Urinary bladder (tissue), 4 donors: ENCODE measurements at places on chromosomes 12 and 14.

DNA sequence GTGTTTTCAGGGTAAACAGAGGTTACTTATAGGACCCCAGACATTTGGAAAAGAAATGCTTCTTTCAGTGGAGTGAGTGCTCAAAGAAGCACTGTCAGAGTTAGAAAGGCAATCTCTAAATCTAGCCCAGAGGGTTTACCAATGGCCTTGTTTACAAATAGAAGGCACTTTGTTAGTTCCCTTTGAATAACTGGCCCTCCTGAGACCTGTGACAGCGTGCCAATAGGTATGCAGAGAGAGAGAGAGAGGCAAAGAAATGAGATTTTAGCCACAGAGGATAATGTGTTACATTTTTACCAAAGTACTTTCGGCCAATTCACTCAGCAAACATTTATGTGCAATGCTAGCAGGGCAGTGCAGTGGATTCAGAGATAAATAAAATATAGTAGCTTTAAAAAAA is 41.9 kb downstream of the TPH2 start:
- DNase-seq, result no peak

GRCh38 chr12:57242691-57243454 is 8.1 kb downstream of the STAC3 start:
- DNase-seq, result no peak

GRCh38 chr14:75660238-75660629 is 442 bp downstream of the ERG28 start:
- no peak for DNase-seq

DNA sequence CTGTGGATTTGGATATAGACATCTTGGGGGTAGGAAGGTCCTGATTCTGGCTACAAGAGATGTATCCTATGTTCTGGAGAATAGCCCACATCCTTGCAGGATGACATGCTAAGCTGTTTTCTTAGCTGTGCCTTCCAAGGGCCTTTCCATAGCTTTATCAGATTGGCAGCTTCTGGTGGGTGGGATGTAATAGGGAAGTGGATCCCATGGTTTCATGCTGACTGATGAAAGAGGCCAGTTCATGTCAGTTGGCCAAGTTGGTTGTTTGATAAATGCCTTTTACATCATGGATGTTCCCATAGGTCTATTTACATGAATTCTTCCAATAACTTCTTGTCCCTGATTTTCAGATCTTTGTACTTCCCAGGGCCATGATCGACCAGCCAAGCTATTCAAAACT is 169.1 kb upstream of the RMST start:
- DNase-seq, result no peak

GRCh38 chr12:47885566-47885965 is 19.2 kb downstream of the VDR start:
- no peak for DNase-seq

DNA sequence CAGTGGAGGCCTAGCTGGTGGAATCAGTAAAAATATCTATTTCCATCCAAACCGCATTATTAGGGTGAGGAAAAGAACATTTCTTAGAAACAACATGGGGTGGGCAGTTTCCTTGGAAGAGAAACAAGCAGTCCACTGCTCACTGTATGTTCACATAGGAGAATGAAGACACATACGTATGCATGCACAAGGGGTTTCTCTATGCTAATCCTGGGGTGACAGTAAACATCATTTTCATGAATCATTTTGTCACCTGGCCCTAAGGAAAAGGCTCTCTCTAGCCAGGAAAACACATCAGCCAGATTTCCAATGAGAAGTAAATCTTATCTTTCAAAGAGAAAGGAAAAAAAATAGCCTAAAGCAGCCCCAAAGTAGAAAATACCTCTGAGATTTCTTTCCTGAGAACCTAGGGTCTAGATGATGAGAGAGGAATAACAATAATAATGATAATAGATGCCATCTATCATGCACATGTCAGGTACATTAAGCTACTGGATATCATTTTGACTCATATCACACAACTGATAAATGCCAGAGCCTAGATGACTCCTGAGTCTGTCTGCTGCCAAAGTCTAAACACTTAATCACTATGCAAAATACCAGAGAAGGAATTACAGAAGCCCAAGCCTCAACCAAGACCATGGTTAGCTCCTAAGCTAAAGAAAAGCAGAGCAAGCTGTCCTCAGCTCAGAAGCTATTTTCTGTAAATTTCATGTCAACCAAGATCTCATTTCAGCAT is 520.5 kb upstream of the TMPO start:
- DNase-seq, result no peak

- no peak for DNase-seq
Measured at GRCh38 chr12:109102491-109102890, 5.1 kb downstream of the UNG start.

- DNase-seq, result no peak
Measured at GRCh38 chr14:91098591-91098990, 15.3 kb upstream of the DGLUCY start.

DNA sequence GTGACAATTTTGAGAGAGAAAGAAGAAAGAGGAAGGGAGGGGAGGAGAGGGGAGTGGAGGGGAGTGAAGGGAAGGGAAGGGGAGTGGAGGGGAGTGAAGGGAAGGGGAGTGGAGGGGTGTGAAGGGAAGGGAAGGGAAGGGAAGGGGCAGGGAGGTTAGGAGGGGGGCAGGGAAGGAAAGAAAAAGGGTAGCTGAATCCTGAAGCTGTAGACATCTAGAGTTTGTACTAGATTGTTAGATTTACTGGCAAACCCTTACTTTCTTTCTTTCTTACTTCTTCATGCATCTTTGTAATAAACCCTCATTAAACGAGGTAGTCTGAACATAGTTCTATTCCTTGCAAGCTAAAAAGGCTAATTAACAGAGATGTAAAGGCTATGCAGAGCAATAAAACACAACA is 378.0 kb downstream of the MDGA2 start:
- DNase-seq, result no peak

DNA sequence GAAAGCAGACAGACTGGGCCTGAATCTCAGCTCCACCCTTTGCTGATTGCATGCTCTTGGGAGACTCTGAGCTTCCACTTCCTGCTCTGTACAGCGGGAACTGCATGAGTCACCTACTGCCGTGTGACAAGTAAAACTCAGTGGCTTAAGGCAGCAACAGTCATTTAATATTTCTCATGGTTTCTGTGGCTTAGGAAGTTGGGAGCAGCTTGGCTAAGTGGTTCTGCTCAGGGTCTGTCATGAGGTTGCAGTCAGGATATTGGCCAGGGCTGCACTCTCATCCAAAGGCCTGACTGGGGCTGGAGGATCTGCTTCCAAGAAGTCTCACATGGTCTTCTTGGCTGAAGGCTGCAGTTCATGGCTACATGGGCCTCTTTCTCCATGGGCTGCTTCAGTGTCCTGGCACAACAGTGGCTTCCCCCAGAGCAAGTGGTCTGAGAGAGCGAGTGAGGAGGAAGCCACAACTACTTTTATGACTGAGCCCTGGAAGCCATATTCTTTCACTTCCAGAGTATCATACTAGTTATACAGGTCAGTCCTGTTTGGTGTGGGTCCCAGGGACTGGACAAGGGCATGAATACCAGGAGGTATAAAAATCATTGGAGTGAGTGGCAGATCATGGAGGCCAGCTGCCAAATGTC is 49.7 kb downstream of the FAM222A start:
- no peak for DNase-seq

DNA sequence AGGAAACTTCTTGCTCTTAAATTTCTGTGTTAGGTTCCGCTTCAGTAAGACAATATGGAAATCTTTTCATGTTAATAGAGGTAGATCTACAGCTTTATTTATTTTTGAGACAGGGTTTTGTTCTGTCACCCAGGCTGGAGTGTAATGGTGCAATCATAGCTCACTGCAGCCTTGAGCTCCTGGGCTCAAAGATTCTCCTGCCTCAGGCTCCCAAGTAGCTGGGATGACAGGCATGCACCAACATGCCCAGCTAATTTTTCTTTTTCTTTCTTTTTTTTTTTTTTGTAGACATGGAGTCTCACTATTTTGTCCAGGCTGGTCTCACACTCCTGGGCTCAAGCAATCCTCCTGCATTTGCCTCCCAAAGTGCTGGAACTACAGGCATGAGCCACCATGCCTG is 70.1 kb downstream of the DAO start:
- DNase-seq, result no peak

DNA sequence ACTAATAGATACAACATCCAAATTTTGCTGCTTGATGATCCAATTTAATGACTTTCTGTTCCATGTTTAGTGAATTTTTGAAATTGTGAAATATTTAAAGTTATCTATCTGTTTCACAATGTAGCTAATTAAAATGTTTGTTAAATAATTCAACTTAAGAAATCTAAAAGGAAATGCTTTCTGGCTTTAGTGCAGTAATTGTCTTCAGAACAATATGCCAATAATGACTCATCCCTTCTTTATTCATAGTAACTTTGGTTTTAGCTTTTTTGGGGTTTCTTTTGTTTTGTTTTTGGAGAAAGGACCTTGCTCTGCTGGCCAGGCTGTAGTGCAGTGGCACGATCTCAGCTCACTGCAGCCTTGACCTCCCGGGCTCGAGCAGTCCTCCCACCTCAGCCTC is 479.2 kb upstream of the RGS6 start:
- no peak for DNase-seq

GRCh38 chr12:65948320-65949008 is 124.2 kb downstream of the HMGA2 start:
- DNase-seq, result peak; percentile 77

- DNase-seq, result no peak
Measured at GRCh38 chr12:105977652-105978051, 161.1 kb downstream of the NUAK1 start.

GRCh38 chr12:19979584-19979983 is 388.8 kb upstream of the PDE3A start:
- DNase-seq, result no peak

DNA sequence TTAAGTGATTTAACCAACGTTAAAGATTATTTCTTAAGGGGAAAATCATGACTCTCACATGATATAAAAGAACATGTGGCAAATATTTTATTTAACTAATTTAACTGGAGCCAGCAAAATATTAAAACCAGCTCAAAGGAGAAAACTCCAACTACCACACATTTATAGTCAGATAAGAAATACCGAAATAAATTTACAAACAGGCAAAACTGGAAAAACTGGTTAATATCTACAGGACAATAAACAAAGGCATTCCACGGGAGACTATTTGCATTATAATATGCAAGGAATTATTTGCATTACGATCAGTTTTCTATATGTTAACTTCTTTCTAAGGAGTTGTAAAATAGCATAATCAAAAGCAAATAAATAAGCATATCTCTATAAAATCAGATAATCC is 13.8 kb upstream of the BCL2L14 start:
- DNase-seq, result no peak

DNA sequence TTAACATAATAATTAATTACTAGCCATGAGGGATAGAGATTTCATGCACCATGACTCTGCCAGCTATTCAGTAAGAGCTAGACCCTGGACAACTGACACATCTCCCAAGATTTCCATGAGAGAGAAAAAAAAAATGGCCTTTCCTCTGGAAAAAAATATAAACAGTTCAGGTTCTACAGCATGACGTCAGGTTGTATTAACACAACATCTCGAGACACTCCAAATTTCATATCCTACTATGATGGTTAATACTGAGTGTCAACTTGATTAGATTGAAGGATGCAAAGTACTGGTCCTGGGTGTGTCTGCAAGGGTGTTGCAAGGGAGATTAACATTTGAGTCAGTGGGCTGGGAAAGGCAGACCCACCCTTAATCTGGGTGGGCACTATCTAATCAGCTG is 11.1 kb downstream of the DBX2 start:
- no peak for DNase-seq

DNA sequence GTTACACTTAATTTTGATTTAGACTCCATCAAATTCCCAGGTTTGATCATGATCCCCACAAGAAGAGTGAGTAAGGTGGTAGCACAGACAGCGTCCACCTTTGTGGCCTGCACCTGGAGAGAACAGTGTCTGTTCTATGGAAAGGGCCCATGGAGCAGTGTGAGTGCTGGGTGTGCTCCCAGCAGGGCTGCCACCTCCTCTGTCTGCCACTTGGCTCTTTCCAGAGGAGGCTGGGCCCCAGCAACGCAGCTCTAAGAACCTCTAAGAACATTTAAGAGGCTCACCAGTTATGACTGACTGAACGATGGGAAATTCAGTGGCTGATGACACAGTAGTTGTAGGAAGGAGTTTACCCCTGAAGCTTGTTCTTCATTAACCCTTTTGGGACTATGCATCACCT is 17.3 kb downstream of the VDR start:
- no peak for DNase-seq

DNA sequence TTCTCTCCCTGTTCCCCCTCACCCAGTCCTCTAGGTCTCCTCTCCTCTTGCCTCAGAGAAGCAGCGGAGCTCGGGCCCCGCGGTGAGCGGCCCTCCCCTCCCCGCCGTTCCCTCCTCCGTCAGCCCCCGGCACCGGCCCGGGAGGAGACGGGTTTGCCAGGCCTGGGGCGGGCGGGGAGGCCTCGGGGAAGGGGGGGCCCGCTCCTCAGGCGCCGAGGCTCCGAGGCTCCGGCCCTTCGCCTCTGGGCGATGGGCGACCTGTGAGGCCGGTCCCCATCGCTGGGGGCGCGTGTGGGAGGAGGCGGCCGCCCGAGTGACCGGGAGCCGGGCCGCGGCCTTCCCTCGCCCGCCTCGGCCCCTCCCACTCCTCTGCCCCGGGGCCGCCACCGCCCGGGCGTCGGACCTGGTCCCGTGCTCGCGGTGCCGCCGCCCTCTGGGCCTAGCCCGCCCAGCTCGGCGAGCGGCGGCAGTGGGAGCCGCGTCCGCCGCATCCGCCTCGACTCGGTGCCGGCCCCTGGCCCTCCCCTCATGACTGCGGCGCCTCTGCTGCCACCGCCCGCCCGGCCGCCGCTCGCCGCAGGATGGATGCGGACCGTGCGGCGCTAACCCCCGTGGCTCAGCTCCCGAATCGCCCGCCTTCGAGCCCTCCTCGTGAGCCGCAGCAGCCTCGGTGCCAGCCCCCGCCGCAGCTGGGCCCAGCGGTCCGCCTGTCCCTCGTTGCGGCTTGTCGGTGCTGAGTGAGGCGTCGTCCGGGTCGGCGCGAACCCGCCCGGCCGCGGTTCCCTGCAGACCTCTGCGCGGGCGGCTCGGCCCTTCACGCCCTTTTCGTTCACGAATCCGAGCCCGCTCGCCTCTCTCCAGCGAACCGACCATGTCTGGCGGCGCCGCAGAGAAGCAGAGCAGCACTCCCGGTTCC is 574 bp downstream of the WNK1 start:
- no peak for DNase-seq

GRCh38 chr14:57314396-57315089 is 45.8 kb downstream of the AP5M1 start:
- DNase-seq, result no peak

DNA sequence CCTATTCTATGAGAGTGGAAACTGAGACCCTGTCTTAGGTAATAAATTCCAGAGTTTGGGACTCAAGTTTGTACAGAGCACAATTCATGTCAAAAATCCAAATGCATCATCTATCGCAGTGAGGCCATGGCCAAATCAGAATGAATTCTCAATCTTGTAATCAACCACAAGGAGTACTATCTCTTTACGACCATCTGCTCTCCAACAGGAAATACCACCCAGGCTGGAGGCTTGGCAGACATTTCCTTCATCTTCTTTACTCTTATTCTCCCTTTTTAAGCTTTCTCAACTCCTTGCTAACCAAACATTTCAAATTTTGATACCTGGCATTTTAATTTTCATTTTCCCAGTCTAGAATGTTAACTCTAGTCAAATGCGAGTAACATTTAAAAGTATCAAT is 32.7 kb upstream of the RNU6-7 start:
- no peak for DNase-seq

GRCh38 chr12:78398750-78399149 is 465.8 kb upstream of the SYT1 start:
- no peak for DNase-seq
